NCI-H2171 treated with DMSO at 0.1 percent for 48 hours (cell line): ENCODE measurements at places on chromosomes 11 and 22.

DNA sequence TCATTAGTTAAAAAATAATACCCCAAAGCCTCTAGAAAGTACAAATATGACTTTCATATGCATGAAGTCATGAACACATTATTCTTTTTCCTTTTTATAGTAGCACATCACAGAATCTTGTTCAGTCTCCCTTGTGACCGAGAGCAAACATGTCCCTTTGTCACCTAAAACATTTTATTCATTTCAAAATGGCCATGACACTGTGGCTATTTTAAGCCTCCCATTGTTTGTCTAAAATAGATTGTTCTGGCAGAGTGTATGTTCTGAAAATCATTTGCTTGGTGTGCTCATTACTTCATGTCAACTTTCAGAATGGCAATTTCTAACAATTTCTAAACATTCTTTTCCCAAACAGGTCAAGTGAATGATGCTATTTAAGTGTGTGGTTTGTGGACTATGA, 865.0 kb downstream of the JRKL start:
- no peak for DNase-seq

DNA sequence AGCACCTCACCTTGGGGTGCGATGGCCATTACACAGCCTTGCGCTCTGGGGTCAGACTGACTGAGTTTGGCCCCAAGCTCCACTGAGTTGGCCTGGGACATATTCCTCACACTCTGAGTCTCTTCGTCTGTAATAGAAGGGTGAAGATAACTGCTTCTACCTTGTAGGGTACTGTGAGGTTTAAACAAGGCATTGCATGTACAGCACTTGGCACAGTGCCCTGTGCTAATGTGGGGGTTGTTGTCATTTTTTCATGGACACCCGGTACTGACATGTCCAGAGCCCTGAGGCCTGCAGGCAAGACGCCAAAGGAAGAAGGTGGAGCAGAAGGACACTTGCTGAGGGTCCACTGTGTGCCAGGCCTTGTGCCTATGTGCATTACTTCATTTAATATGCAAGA, 50.7 kb downstream of the OTOG start:
- no peak for DNase-seq

DNA sequence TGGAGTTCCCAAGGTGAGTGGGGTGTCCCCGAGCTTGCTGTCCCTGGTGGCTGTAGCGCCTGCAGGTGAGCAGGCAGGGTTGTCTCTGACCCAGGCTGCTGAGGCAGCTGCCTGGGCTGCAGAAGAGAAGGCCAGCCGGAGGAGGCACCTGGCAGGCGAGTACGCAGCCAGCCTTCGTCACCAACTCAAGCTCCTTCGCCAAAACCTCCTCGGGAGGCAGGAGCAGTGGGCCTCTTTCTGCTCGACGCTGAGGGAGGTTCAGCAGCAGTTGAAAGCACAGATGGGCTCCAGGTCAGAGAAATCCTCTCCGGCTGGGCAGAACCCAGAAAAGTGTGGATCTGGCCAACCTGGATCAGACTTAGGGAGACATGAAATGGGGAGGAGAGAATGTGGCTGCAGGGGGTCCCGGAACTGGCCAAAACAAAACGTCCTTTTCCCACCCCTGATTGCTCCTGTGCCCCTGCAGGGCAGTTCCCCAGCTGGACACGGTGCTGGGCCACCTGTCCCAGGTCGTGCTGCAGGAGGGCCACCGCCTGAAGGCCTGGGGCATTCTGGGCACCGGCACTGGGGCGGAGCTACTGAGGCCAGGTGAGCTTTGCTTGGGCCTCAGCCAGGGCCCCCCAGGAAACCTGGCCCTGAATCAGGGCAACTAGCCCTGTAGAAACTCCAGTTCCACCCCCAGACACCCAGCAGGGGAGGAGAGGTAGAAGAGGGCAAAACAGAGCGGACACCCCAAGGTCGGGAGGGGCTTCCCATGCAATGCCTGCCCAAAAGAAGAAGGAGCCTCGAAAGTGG, 56.7 kb downstream of the BTG4 start:
- no peak for DNase-seq

GRCh38 chr11:111422494-111423249, 43.6 kb upstream of the POU2AF1 start:
- peak; percentile 82 for DNase-seq

GRCh38 chr11:67646535-67647336, 3.8 kb downstream of the ACY3 start:
- no peak for DNase-seq

- peak; percentile 33 for DNase-seq
Observed at GRCh38 chr11:123253911-123254310, 58.9 kb upstream of the CLMP start.

DNA sequence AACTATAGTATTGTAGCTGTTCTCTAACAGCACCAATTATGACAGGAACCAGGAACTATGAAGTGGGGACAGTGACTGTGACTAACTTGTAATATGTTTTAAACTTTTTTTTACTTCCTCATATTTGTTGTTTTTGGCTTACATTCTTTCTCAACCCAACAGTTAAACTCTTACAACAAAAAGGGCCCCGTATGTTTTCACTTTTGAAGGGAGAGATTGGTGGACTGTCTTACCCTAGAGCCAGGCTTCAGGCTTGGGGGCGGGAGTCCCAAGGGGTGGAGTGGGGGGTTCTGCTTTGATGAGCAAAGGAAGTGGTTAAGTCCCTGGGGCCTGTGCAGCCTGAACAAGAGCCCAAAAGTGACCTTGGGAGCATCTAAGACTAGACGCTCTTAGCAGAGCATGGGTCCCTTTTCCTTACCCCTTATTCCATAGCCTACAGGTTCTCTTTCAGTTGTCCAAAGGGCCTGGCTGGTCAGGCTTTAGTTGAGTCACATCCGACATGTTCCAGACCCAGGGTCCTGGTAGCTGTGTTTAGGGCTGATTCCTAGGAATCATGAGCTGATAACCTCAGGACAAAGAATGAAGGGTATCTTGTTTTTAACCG, 38.8 kb downstream of the STIM1 start:
- no peak for DNase-seq

- DNase-seq = no peak
Observed at GRCh38 chr11:111714522-111714921, 51.7 kb downstream of the PPP2R1B start.

DNA sequence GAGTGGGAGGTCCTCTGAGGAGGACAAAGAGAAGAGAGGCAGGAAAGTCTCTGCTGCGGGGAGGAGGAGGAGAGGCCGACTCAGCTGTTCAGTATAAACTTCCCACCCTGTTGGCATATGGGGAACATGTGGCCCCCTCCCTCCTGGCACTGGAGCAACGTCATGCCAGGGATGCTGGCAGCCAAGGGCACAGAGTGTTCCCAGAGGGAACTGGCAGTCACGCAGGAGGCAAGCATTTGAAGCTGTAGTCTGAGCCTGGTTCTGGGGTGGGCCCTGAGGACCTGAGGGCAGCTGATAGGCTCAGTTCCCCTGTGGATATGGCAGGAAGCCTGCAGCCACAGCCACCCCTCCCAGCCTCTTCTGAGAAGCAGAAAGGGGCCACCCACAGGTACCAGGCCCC, 67.1 kb upstream of the TSPAN18 start:
- DNase-seq = peak; percentile 36

GRCh38 chr11:120750647-120751549, 239.3 kb downstream of the GRIK4 start:
- no peak for DNase-seq

DNA sequence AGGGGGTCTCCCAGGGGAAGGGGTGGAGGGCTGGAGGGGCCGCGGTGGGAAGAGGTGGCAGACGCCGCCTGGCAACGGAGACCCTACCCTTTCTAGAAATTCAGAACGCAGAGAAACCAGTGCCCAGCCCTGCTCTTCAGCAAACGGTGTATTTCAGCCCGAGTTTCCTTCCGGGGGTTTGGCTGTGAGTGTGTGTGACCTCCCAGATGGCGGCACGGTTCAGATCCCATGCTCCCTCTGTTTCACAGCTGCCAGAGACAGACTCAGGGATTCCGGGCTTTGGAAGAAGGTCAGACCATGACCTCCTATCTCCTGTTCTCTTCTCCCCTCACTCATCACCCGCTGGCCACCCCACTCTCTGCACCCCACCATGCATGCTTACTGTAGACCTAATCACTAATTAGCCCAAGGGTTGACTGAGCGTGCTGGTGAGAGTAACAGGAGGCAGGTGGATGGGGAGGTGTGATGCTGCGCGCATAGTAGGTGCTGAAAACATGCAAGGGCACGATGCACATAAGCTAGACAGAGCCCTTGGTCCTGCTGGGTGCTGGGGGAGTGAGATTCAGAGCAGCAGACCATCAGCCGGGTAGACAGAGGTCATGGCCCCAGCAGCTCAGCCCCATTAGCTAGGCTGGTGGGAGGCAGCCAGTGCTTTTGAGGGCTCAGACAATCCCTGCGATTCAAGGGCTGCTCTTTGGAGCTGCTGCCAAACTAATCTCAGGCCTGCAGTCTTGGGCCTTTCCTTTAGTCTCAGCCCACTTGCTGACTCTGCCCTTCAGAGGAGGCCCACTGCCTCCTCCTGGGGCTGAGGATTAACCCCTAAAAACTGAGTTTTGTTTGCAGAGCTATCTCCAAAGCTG, 256.5 kb upstream of the CADM1 start:
- peak; percentile 32 for DNase-seq

DNA sequence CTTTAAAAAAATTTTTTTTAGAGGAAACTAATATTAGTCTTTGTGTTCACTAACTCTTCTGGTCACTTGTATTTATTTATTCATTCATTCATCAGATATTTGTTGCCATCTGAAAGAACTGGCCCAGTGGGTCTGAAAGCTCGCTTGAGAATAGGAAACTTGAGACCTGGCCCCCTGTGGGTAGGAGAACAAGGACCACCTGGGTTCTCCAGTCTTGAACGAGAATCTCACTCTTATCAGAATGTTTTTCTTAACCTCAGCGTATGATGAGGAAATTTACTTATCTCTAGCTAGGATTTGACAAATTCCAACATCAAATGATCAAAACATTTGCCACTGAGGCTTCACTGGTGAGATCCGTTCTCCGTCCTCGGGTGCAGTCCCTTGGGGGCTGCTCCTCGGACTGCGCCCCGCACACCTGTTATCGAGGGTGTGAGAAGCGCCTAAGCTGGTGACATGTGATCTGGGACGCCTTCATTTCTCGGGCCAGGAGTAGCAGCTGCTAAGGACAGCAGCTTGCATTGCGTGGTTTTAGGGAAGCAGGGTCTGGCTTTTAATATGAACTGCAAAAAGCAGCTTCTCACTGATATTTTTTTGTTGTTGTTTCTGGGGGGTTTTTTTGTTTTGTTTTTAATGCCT, 6.3 kb downstream of the C22orf31 start:
- peak; percentile 94 for DNase-seq

- no peak for DNase-seq
Observed at GRCh38 chr11:93840981-93841380, 9.4 kb downstream of the VSTM5 start.

- DNase-seq = no peak
Observed at GRCh38 chr22:22798232-22798616, 89.4 kb upstream of the IGLL5 start.

- DNase-seq = no peak
Observed at GRCh38 chr11:44306052-44306917, 3.7 kb downstream of the ALX4 start.

GRCh38 chr22:33975841-33976240, 55.6 kb upstream of the LARGE1 start:
- no peak for DNase-seq

DNA sequence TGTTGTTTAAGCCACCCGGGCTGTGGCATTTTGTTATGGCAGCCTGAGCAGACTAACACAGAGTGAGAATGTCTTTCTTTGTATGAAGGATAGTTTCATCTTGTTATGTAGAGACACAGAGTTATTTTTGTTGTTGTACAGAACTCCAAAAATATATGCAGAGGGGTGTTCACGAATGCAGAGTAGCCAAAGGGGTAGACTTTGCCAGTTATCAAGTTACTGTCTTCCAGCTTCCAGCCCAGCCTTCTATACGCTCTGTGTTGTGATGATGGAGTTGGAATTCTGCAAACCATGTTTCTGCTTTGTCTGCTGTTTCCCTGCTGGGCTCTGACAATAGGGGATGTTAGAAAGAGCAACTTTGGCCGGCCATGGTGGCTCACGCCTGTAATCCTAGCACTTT, 44.1 kb downstream of the RPS6KA4 start:
- DNase-seq = no peak

- peak; percentile 40 for DNase-seq
Observed at GRCh38 chr11:44434191-44434590, 124.3 kb upstream of the ALX4 start.

- no peak for DNase-seq
Observed at GRCh38 chr22:38141217-38141973, 30.9 kb upstream of the BAIAP2L2 start.

DNA sequence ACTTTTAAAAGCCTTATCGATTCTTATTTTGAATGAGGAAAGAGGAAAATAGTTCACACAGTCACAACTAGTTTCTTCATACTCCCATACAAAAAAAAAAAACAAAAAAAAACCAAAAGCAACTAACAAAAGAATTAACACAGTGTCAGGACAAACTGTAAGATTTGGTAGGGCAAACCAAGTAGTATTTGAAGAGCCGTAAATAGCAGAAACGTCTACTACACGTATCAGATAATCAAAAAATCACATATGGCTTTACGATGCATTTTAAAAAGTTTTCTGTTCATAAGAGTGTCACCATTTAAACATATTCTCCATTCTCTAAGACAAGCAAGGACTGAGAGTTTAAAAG, 2.3 kb downstream of the PICALM start:
- no peak for DNase-seq

- DNase-seq = peak; percentile 8
Observed at GRCh38 chr11:18012122-18012905, 533 bp downstream of the SERGEF start.

GRCh38 chr11:70928854-70929598, 323.4 kb downstream of the SHANK2 start:
- peak; percentile 15 for DNase-seq

DNA sequence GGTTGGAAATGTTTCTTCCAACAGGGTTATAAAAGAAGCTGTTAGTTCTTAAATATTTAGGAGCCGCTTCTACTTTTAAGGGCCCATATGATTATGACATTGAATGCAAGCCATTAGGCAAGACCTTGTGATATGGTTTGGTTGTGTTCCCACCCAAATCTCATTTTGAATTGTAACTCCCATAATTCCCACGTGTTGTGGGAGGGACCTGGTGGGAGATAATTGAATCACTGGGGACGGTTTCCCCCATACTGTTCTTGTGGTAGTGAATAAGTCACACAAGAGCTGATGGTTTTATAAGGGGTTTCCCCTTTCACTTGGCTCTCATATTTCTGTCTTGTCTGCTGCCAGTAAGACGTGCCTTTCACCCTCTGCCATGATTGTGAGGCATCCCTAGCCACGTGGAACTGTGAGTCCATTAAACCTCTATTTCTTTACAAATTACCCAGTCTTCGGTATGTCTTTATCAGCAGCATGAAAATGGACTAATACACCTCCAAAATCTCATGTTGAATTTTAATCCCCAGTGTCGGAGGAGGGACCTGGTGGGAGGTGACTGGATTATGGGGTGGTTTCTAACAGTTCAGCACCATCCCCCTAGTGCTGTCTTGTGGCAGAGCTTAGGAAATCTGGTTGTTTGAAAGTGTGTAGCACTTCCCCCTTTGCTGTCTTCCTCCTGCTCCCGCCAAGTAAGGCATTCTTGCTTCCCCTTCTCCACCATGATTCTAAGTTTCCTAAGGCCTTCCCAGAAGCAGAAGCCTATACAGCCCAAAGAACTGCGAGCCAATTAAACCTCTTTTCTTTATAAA, 4.3 kb downstream of the CD59 start:
- peak; percentile 52 for DNase-seq

- DNase-seq = peak; percentile 13
Observed at GRCh38 chr11:17978553-17979287, 34.1 kb downstream of the SERGEF start.

- peak; percentile 91 for DNase-seq
Observed at GRCh38 chr11:86596861-86597586, 75.4 kb downstream of the ME3 start.
